Thoracic aorta (tissue), 2 donors: ENCODE measurements at places on chromosomes 13 and 19. TPM values are rescaled to one million over a fixed set of nuclear protein-coding genes. Genes with fewer than 3 reads are reported as not detected.

DNA sequence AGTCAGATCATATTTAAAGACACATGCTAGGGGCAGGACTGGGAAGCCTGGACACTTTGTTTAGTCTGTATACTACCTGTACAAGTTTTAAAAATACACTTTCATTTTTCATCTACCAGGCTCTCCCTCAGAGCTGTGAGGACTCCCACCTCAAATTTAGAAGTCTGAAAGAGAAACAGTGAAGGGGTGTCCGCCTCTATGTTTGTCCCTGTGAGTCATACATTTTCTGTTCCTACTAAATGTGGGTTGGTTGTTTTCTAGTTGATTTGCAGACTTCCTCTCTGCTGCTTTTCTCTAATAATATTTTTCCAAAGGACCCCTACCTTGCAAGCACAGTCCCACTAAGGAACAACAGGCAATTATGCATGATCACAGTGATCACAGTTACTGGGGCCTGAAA lies 110.5 kb downstream of the ENOX1 start:
- DNase-seq, result no peak

DNA sequence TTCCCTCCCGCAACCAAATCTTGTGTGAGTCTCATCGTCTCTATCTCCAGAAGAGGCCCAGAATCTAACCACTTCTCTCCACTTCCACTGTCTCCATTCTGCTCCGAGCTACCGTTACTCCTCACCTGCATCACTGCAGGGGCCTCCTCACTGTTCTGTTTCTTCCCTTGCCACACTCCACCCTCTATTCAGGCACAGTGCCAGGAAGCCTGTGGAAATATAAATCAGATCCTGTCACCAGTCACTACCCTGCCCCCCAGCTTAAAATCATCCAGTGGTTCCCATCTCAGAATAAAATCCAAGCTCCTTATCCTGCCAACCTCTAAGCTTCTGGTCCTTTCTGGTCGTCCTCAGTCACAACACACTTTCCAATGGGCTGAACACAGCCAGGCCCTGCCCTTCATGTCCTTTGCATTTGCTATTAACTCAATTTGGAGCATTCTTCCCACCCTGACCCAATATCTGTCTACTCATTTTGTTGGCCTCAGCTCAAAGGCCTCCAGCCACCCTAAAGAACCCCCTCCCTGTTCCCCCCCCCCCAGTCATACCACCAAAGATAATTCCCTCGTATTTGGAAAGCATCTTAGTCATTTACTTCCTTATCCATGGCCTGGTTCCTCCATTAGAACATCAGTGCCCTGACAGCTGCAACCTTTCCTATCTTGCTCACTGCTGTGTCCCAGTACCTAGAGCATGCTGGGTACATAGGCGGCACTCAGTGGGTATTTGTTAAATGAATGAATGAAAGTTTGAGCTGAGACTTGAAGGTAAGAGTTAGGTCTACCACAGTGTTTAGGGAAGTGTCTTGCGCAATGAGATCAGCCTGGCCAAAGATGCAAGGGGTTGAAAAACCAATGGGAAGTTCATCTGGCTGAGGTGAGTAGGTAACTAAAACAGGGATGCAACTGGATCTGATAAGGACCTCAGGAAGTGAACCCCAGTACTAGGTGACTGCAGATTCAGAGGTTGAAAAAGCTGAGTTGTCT lies 24.4 kb downstream of the ZNF175 start:
- DNase-seq, result no peak

- no peak for DNase-seq
Observed at GRCh38 chr13:41596190-41596589, 138.8 kb downstream of the RGCC start.

ARHGAP33 gene
- total RNA-seq, result 15.4 TPM

CDX2 gene
- not detected for total RNA-seq
